Stimulated activated CD8-positive, alpha-beta memory T cell treated with anti-CD3 and anti-CD28 coated beads, Interleukin-7, amount 100 ng/mL, for 1 hour (primary cell): ENCODE measurements at places on chromosomes 1 and 21.

DNA sequence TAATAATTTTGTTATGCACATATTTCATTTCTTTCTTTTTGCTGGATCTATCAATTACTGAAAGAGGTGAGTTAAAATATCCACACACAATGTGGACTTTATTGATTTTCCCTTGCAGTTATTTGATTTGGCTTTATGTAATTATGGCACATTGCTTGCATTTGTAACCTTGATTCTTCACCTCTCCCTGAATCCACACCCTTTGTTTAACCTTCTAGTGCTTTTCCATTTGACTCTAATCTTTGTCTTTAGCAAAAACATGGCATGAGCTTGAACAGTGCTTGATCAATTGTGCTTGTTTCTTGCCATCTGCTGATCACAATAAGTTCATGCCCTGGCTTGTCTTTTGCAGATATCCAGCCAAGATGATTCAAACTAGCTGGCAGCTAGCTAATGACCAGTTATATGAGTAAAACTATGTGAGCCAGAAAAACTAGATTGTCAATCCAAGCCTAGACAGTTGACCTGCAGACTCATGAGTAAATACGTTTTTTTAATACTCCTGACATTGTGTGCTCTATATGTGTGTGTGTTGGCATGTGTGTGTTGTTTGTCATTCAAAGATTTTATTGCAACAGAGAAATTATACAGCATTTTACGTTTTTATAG is 899.2 kb downstream of the NCAM2 start:
- DNase-seq: no peak

DNA sequence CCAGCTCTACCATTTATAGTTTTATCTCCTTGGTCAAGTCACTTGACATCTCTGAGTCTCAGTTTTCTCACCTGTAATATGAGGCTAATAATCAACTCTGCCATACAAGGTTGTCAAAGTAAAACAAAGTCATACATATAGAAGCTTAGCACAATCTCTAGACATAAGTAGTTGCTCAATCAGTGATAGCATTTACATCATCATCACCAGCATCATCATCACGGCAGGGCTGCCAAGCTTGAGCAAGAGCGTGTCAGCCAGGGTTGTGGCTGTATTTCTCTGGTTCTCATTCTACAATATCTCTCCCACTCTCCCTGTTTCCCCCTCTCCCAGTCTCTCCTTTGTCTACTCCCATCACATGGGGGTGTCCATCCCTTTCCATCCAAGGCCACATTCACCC is 41.7 kb upstream of the COA6 start:
- no peak for DNase-seq

DNA sequence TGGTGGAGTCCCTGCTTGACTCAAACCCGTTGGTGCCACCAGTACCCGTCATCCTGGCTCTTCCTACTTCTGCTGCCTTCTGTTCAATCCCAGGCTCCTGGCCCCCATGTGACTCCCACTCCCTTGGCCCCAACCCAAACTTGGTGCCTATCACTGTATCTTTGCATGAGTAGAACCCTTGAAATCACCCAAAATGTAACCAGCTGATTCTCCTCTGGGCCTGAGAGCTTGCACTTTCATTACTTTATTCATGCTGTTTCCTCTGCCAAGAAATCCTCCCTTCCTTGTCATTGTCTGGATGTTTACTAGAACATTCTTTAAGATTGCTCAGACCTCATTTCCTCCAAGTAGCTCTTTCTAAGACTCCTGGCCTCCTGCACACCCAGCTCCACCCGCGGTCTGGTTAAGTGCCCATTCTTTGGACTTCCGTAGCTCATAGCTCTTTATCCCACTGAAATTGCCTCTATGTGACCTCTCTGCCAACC is 15.7 kb downstream of the PTAFR start:
- no peak for DNase-seq

DNA sequence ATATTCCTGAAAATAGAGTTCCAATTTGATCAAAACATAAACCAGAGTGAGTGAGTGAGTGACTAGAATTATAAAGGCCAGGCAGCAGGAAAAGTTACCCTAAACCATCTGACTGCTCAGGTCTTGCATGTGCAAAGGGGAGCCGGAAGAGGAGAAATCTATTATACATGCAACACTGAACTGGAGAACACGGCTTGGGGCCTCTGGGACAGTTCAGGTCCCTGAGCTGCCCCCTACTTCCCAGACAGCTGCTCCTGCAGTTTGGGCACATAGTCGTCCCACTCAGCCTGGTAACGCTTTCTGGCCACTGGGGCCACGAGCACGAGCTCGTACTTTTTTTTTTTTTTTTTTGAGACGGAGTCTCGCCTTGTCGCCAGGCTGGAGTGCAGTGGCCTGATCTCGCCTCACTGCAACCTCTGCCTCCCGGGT is 40.1 kb downstream of the PTPRC start:
- DNase-seq: no peak

- DNase-seq: no peak
These were observed 60.5 kb downstream of the CD58 start for GRCh38 chr1:116510361-116510760.

DNA sequence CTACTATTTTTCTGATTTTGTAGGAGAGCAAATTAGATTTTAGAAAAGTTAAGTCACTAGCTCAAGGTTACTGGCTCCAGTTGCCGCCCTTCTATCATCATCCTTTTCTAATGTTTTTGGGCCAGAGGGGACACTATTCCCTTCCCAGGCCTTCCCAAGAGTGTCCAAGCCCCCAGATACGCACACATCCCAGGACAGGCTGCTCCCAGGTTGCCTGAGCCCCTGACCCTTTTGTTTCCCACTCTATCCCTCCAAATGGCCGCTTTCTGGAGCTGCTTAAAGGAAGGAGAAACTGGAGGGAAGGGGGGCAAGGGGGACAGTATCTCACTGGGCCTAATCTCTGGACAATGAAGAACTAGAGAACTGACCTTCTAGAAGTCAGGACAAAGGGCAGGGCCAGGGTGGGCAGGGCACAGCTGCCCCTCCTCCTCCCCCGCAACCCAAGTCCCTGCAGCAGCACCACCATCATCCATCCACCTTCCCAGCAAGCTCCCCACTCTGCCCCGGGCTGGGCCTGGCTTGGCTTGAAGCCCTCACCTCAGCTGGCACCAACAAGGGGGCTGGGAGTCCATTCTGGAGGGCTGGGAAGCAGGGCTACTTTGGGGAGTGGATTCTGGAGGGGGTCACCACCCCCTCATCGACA is 1.1 kb upstream of the MAP7D1 start:
- no peak for DNase-seq

DNA sequence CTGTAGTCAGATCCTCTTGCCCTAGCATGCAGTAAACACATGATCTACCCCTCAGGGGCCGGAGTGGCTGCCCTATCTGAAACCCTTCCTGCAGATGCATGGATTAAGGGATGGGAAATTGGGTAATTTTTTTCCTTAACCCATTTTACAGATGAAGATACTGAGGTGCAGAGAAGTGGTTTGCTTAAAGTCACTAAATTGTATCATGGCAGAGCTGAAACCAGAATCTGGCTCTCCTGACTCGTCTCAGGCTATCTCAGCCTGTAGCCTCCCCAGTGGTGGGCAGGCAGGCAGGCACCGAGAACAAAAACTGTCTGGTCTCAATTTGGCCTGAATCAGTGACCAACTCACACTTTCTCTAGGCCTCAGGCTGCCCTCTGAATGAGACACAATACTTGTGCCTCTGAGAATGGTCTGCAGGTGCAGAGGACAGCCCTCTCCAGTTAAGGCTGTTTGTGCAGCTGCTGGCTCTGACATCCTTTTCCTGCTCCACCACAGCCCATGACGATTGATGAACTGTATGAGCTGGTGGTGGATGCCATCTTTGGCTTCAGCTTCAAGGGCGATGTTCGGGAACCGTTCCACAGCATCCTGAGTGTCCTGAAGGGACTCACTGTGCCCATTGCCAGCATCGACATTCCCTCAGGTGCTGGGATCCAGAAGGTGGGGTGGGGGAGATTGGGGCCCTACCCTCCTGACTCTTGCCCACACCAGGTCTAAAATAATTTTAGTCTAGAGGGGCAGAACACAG is 1.5 kb downstream of the NAXE start:
- no peak for DNase-seq

GRCh38 chr21:39386194-39386593 is 37.3 kb upstream of the HMGN1 start:
- no peak for DNase-seq

DNA sequence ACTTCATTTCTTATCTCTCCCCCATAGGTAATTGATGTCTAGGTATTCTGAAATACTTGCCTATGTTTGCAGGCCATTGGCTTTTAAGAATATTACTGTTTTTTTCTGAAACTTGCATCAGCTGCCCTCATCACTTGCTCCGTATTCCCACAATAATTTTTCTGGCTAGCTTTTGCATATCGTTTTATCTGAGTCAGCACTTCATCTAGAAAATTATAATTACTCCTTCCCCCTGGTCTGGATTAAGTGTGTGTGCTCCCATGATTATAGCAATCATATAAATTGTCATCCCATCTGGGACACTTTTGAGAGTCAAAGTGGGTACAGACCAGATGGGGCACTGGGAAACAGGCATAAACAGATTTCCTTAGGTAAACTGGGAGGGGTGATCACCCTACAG is 583.2 kb upstream of the B3GALT2 start:
- no peak for DNase-seq

GRCh38 chr1:37728416-37728815 is 36.1 kb downstream of the CDCA8 start:
- no peak for DNase-seq

GRCh38 chr1:179169616-179170467 is 59.6 kb downstream of the ABL2 start:
- DNase-seq: no peak

- DNase-seq: no peak
These were observed 7.9 kb upstream of the SMYD2 start for GRCh38 chr1:214272964-214273533.

DNA sequence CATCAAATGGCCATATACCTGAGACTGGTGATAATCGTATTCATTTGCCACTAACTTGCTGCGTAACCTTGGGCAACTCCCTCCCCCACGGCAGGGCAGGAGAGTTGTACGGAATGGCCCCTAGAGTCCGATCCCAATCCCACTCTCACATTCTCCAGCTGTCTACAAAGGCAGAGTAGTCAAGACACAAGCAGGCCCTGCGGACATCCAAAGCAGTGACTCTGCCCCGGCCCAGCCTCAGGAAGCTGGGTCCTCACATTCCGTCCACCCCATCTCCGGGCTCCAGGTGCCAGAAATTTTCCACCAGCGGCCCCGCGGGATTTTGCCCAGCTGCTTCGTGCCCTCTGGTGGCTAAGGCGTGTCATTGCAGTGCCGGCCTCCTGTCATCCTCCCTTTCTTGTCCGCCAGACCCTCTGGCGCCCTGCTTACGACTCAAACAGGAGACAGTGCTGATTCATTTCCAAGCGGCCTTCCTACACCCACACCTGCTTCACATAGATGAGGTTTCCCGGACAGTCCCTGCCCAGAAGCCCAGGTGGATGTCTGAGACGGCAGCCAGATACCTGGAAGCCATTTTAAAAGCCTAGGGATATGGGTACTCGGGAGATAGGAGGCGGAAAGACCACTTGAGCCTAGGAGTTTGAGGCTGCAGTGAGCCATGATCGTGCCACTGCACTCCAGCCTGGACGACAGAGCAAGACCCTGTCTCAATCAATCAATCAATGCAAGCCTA is 2.9 kb upstream of the S100A2 start:
- DNase-seq: peak; percentile 63

- no peak for DNase-seq
These were observed 53.6 kb downstream of the RERE start for GRCh38 chr1:8763888-8764287.

GRCh38 chr1:45014321-45015028 is 2.4 kb downstream of the UROD start:
- peak; percentile 57 for DNase-seq

DNA sequence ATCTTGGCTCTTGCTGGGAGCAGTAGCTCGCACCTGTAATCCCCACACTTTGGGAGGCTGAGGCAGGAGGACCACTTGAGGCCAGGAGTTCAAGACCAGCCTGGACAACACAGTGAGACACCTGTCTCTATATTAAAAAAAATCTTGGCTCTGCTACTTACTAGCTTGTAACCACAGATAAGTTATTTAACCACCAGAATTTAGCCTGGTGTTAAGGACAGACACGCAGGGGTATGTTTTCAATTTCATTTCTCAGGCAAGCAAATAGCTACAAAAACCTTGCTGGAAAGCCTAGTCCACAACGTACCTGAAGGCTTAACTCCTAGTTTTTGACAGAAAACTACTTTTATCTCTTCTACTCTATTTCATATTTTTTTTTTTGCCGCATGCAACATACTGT is 24.8 kb upstream of the GFI1 start:
- DNase-seq: no peak

GRCh38 chr1:232921381-232921780 is 29.0 kb upstream of the NTPCR start:
- no peak for DNase-seq

DNA sequence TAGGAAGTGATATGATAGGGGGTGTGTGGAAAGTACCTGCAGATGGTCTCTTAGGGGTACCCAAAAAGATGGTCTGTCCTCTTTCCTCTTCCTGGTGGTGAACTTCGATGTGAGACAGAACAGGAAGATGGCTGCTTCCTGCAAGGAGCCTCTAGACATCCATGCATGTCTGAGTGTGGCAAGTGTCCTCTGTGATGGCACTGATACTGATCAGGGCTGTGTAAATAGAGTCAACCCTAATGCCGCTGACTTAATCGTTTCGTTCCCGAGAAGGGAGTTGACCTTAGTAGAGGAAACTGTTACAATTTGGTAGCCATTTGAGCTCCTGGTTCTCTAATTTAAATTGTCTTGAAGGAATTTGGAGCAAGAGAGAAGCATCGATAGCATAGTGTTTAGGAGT is 168.6 kb downstream of the VPS13D start:
- DNase-seq: no peak

GRCh38 chr1:244887281-244887680 is 22.9 kb upstream of the HNRNPU start:
- DNase-seq: no peak

- DNase-seq: no peak
These were observed 6.2 kb downstream of the SH2D5 start for GRCh38 chr1:20726118-20726911.

DNA sequence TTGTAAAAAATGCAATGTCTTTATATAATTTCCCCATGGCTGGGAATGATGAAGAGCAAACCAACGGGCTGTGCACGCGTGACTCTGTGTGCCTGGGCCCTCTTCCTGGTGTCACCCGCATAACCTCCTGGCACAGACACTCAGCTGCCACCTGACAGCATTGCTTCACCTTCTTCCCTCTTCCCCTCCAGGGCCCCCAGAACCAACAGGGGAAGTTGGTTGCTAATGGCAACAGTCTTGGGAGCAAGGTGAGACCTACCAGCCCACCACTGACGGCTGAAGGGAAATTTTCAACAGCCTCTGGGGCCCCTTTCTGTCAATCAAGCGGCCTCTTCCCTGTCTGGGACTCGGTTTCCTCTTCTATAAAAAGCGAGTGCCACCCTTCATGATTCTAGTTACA is 33.2 kb downstream of the SSBP3 start:
- DNase-seq: no peak

DNA sequence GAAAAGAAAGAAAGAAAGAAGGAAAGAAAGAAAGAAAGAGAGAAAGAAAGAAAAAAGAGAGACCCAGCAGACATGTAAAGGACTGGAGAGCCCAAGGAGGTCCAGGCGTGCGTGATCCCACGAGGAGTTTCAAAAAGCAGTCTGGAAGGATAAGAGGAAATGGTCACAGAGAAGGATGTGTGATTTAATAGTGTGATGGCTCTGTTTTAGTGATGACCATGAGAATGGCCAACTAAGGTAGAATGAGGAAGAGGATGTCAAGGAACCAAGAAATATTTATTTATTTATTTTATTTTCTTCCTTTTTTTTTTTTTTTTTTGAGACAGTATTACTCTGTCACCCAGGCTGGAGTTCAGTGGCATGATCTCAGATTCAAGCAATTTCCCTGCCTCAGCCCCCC is 25.5 kb downstream of the PTGS2 start:
- no peak for DNase-seq

- DNase-seq: no peak
These were observed 20.8 kb downstream of the LRRC52 start for GRCh38 chr1:165564561-165564960.
